ENCODE measurements at places on chromosomes 12 and 14.

DNA sequence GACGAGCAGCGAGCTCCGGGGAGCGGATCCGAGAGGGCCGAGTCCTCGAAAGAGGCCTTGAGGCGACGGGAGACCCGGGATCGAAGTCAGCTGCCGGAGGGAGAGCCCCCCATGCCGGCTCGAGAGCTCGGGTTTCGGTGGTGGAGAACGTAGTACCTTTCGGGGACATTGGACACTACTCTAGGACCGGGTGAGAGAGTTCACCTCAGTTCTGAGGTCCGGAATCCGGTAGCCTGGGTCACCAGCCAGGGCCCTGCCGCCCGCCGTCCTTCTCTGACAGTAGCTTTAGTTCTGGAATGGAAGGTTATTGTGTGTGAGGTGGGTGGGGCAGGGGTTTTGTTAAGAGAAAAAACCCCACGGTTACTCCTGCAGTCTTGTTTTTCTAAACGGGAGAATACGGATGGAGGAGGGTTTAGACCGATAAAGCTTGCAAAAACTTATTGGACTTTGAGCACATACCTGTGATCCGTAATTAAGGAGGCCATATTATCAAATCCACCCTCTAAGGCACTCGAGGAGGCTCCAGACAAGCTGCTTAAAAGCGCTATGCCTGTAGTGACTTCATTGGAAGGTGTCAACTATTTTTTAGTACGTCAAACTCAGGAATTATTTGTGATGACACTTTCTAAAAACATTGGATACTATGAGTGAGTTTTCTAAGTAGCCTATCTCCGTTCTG lies 765 bp downstream of the SCYL2 start:
- peak; percentile 35 for DNase-seq

DNA sequence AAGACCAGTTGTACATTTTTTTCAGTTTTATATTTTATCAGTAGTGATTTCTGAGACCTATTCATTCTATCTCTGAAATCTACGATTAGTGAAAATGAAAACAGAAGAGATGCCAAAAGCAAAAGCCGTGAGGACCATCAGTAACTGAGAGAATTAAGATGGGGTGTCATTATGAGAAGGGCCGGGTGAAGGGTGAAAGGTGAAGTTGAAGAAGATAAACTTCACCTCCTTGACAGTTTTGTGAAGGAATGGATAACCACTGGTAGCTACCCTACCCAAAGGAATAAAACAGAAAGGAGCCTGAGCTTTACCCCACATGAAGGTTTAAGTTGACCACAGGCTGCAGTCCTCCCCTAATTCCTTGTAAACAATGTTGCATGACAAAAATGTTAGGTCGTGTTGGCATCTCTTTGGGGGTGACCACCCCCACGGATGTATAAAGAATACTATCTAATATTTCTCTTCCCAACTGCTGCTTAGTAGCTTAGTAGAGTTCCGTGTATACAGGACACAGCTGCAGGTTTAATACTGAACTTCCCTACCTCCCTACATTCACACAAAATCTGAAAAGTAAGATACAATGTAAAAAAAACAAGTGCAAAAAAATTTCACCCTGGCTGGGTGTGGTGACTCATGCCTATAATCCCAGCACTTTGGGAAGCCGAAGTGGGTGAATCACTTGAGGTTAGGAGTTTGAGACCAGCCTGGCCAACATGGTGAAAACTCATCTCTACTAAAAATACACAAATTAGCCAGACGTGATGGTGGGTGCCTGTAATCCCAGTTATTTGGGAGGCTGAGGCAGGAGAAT lies 23.9 kb downstream of the GPR19 start:
- no peak for DNase-seq

GRCh38 chr12:19804737-19805136 lies 365.4 kb downstream of the AEBP2 start:
- no peak for DNase-seq

DNA sequence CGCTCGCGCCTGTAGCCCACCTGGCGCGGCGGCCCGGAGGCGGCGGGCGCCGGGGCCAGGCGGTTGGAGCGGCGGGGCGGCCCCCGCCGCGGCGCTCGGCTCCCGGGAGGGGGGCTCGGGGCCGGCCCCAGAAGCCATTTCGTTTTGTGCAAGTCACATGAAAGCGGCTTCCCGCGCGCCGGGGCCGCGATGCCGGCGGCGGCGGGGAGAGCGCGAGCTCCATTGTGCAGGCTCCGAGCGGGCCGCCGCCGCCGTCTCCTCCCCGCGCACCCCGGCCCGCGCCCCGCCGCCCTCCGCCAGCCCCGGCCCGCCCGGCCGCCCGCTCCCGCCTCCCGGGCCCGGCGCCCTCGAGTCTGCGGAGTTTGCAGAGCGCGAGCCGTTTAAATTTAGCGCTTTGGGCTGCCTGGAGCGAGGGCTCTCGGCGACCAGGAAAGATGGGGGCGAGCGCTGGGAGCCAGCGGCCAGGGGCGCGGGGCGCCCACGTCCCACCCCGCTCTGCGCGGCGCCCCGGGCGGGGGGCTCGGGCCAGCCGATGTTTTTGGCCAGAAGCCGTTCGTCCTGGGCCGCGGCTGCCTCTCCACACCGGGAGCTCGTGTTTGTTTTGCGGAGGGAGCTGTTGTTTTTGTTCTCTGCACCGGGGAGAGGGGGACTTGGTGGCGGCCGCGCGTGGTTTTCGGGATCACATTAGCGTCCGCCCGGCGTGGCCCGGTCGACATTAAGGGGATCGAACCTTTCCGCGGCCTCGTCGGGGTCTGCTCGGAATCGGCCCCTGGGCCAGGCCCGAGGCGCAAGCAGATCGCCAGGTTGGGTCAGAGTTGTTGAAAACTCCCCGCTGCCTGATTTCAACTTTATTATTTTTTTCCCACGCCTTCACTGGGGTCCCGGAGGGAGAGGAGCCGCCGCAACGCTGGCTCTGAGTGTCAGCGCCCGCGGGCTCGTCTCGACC lies 982 bp downstream of the BCL7A start:
- no peak for DNase-seq

GRCh38 chr14:41137741-41138140 lies 468.9 kb upstream of the LRFN5 start:
- DNase-seq = peak; percentile 23

DNA sequence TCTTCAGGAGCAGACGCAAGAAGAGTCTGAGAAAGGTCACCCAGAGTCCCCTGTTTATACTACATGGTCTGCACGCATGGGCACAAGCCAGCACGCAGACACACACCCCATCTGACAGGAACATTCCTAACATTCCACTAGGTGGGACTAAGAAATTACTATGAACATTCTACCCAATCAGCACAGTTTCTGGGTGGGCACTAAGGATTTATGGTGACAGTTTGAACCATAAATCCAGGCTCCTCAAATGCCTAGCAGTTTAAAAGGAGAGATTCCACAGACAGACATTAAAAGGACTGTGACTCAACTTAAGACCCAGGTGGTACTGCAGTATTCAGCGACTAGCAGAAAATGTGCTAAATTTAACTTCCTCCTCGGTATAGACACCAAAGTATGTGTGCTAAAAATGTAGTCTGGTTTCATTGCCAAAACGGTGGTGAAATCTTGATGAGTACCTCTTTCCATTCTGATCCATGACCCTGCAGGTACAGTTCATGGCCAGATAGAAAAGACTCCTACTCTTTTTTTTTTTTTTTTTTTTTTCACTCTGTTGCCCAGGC lies 16.2 kb downstream of the ABHD4 start:
- no peak for DNase-seq

GRCh38 chr12:70660620-70661219 lies 23.5 kb upstream of the PTPRB start:
- no peak for DNase-seq

GRCh38 chr12:66011731-66012130 lies 118.8 kb downstream of the LLPH start:
- DNase-seq = no peak

Data from DMS79 treated with DMSO at 0.1 percent for 48 hours (cell line).